Tibial artery (tissue), 4 donors: ENCODE measurements at places on chromosomes 5 and 9.

GRCh38 chr9:113712053-113712452 lies 164.1 kb upstream of the ZNF618 start:
- DNase-seq: no peak

- no peak for DNase-seq
Measured at GRCh38 chr5:79697222-79698170, 7.9 kb downstream of the CMYA5 start.

- DNase-seq: peak; percentile 63
Measured at GRCh38 chr5:61330845-61331406, 1.1 kb upstream of the ZSWIM6 start.

GRCh38 chr5:78905084-78905938 lies 79.8 kb downstream of the ARSB start:
- no peak for DNase-seq

- no peak for DNase-seq
Measured at GRCh38 chr5:136710834-136711233, 345.5 kb upstream of the TRPC7 start.

GRCh38 chr9:119224431-119224830 lies 144.8 kb downstream of the BRINP1 start:
- DNase-seq: no peak

- peak; percentile 42 for DNase-seq
Measured at GRCh38 chr9:63817622-63818518, 1467.1 kb downstream of the FOXD4L5 start.

- DNase-seq: no peak
Measured at GRCh38 chr9:100228352-100228869, 124.3 kb downstream of the TEX10 start.

GRCh38 chr9:76424491-76424890 lies 30.3 kb upstream of the RFK start:
- no peak for DNase-seq

- no peak for DNase-seq
Measured at GRCh38 chr5:159929176-159929575, 12.9 kb downstream of the ADRA1B start.
